Immature natural killer cell (primary cell): ENCODE measurements at places on chromosomes 6 and 20.

DNA sequence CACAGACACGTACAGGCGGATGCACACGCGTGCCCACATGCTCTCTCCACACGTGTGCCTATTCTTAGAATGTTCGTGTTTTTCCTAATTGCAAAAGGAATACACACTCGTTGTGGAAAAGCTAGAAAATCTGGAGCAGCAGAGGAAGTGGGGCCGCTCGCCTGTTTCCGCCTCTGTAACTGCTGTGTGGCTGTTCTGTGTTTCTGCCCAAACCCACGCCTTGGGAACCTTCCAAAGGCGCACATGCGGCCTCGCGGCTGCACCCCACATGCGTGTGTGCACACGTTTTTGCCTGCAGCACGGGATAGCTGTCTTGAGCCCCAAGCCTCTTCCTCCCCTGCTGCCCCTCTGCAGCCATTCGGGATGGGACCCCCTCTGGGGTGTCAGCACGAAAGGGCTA, 12.2 kb downstream of the SLC17A9 start:
- no peak for DNase-seq

- peak; percentile 83 for DNase-seq
Observed at GRCh38 chr20:2866236-2866635, 7.0 kb upstream of the PTPRA start.

DNA sequence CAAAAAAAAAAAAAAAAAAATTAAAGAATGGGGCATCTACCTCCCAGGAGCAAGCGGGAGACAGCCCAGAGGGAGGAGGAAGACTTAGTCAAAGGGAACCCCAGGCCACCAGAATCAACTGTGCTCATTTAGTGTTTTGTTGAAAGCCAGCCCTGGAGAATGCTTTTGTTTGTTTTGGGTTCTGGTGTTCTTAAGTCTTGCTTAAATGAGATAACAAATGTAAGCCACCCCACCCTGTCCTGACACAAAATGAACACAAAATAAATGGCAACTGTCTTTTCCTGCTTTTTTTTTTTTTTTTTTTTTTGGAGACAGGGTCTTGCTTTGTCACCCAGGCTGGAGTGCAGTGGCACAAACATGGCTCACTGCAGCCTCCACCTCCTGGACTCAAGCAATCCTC, 165.0 kb upstream of the JARID2 start:
- DNase-seq, result no peak

- DNase-seq, result no peak
Observed at GRCh38 chr6:4435981-4436445, 300.6 kb upstream of the ECI2 start.

DNA sequence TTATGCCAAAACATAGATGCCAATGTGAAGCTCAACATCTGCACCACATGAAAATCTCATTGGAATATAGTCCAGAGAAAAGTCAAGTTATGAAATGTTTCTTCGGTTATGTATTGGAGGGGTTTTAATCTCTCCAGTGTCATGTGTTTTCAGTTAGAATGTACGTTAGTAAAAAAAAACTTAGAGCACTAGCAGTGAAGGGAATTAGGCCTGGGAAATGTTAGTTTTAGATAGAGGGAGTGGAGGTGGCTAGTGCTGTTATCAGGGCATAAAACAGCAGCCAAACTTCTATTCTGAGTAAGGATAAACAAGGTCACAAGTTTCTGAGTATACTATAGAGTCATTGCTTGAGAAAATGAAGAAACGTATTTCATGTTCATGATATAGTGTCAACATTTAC, 42.9 kb downstream of the HDGFL1 start:
- no peak for DNase-seq

- DNase-seq, result no peak
Observed at GRCh38 chr20:36339646-36340592, 33.8 kb downstream of the DLGAP4 start.

DNA sequence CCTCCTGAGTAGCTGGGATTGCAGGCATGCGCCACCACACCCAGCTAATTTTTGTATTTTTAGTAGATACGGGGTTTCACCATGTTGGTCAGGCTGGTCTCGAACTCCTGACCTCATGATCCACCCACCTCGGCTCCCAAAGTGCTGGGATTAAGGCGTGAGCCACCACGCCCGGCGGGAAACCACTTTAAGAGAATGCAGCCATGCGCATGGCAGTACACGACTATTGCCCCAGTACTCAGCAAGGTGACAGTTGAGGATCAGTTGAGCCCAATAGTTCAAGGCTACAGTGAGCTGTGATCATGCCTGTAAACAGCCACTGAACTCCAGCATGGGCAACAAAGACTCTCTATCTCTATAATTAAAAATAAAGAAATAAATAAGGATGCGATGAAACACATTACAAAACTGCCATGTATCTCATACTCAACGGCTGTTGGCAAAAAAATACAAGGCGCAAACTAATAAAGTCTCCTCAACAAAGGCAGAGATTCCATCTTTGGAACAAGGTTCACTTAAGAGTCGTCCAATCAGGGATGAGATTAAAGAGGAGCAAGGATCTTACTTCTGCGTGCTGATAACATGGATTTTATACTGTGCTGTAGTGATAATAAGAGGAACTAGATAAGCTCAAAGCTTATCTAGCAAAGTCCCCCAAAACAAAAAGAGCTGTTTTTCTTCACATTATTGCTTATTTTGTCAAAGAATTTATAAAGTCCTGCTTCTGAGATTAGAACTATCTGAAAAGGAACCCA, 51.1 kb downstream of the STAU1 start:
- no peak for DNase-seq

- DNase-seq, result no peak
Observed at GRCh38 chr6:135858931-135859330, 7.4 kb downstream of the PDE7B start.

- no peak for DNase-seq
Observed at GRCh38 chr6:49527320-49527719, 23.1 kb upstream of the C6orf141 start.

DNA sequence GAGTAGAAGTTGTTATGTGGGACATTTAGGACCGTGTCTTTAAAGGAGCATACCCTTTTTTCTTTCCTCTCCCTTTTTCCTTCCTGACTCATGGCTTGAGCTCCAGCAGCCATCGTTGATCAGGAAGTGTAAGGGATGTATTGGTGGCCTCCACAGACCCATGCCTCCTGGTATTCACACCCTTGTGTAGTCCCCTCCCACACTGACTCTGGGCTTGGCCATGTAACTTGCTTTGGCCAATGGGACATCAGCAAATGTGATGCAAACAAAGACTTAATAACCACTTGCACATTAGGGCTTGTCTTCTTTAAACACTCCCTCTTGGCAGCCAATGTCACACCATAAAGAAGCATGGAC, 18.9 kb upstream of the SLC13A3 start:
- no peak for DNase-seq

DNA sequence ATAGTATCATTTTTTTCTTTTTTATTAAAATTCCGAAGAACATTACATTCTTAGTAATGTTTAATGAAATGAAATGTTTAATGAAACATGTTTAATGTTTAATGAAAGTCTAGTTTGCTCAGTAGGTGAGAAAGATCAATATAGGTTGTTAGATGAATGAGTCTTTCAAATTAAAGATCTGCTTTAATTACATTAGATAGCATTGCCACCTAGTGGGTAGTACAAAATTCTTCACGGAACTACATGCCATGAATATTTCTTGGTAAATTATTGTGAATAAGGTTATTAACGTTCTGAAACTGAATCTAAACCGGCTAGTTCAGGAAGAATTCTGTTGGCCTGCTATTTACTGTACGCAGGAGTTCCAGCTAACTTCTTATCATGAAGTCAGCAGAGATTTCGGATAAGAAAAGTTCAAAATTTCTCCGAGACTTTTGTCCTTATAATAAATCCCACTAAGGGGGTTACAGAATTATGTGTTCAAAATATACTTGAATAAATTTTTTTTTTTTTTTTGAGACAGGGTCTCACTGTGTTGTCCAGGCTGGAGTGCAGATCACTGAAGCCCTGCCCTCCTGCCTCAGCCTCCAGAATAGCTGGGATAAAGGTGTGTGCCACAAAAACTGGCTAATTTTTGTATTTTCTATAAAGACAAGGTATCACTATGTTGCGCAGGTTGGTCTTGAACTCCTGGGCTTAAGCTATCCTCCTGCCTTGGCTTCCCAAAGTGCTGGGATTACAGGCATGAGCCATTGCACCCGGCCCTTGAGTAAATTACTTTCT, 7.9 kb upstream of the GMNN start:
- peak; percentile 19 for DNase-seq

GRCh38 chr6:31896856-31897611, 464 bp downstream of the EHMT2 start:
- no peak for DNase-seq

GRCh38 chr6:38982470-38982869, 66.1 kb upstream of the GLP1R start:
- no peak for DNase-seq

GRCh38 chr6:52992980-52993920, 1.8 kb downstream of the GSTA4 start:
- no peak for DNase-seq

DNA sequence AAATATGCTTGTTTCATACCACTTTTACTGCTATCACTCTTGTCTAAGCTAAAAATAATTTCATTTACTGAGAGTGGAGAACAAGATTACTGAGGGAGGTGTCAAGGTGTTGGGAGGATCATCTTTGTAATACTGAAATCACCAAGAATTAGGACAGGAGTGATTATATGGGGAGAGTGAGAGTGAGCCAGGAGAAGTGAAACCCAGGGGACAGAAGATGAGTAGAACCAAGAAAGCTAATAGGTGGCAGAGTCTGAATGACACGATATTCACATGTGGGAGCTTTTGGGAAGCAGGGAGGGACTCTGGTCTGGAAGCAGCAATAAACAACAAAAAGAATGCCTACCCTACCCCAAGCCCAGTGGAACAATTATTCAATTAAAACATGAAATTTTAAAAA, 58.6 kb downstream of the AK9 start:
- no peak for DNase-seq

GRCh38 chr6:144384427-144384826, 99.3 kb downstream of the UTRN start:
- DNase-seq, result no peak

- DNase-seq, result no peak
Observed at GRCh38 chr6:116772450-116772849, 6.9 kb upstream of the FAM162B start.

- DNase-seq, result no peak
Observed at GRCh38 chr20:46551522-46552381, 1.3 kb upstream of the OCSTAMP start.

DNA sequence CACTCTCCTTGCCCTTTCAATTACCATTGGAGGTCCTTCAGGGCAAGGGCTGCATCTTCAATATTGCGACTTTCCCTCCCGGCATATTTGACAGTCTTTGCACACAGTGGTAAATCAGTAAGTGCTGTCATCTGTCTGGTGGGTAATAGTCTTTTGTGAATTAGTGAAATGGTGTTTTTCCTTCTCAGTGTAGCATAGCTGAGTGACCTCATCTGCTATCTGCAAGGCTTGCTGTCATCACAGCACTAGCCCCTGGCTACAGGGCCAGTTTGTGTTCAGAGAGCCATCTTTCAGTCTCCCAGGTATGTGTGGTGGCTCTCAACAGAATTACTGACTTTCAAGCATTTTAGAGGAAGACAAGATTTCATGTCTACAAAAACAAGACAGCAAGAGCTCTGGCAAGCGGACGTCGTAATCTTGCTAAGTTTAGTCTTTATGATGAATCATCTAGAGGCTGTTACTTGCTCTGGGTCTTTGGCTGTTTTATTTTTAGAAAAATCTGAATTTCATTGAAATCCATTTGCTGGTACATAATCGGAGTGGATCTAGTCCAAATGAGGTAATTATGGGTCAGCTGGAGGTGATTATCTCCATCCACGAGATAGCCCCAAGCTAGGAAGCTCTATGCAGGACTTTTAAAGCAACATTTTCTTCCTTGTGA, 528.9 kb downstream of the EPM2A start:
- no peak for DNase-seq

DNA sequence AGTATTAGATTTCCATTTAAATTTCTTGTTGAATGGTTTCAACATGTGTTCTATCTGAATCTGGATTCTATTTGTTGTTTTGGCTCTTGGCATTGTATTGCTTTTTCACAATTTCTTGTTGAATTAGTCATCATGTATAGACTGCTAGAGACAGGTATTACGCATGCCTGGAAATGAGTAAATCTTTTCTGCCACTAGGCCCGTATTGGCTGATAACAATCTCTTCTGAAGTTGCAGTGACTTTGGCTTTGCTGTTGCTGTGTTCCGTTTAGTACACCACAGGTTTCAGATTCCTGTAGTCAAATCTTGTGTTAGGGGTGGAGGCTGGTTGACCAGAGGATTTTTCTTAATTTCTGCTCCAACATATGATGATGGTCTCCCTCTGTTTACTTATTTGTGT, 1339.4 kb downstream of the GRIK2 start:
- DNase-seq, result no peak

DNA sequence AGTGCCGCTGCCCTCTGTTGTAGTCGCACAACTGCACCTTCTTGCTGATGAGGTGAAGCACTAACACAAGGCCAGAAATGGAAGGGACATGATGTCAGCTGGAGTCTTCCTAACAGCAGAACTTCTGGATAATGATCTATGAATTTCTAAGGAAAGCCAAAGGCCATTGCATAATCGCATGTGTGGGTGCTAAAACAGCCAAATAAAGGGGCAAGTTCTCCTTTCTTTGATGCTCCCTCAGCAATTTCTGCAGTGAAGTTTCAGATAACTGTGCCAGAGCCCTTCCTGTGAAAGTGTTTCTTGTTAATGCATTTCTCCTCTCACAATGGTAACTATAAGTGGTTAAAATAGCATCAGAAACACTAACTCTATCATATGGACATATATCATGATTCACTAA, 8.0 kb upstream of the F13A1 start:
- DNase-seq, result no peak

- peak; percentile 34 for DNase-seq
Observed at GRCh38 chr6:27237089-27237803, 10.3 kb upstream of the PRSS16 start.

DNA sequence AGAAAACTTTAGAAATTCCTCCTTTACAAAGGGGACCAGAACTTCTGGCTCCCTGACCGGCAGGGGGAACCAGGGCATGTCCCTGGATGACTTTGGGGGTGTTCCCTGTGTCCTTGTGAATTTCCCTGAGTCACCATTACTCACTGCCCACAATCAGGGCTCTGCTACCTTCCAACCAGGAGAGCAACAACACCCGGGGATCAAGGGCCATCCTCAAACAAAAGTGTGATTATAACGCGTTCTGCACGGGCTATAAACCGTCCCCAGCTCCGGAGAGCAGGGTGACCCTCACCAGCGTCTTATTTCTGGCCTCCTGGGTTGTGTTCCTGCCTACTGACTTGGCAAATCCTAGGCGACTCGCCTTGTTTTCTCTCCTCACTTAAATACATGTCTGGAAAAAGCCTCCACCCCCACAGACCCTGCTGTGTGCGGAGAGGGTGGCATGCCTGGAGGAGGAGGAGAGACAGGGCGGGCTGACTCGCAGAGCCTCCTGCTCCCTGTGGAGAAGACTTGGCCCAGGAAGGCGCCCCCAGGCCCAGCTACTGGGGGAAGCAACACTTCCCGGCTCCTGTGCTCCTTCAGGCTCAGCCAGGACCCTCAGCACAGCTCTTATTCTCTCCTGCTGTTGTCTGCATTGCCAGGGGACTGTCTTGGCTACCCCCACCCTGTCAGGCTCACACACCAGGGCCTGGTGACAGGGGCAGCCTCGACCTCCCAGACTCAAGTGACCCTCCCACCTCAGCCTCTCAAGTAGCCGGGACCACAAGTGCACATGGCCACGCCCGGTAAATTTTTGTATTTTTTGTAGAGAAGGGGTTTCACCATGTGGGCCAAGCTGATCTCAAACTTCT, 54.1 kb downstream of the FGD2 start:
- no peak for DNase-seq
